Hindlimb muscle (tissue), 1 donor: ENCODE measurements at places on chromosomes 11 and 22.

DNA sequence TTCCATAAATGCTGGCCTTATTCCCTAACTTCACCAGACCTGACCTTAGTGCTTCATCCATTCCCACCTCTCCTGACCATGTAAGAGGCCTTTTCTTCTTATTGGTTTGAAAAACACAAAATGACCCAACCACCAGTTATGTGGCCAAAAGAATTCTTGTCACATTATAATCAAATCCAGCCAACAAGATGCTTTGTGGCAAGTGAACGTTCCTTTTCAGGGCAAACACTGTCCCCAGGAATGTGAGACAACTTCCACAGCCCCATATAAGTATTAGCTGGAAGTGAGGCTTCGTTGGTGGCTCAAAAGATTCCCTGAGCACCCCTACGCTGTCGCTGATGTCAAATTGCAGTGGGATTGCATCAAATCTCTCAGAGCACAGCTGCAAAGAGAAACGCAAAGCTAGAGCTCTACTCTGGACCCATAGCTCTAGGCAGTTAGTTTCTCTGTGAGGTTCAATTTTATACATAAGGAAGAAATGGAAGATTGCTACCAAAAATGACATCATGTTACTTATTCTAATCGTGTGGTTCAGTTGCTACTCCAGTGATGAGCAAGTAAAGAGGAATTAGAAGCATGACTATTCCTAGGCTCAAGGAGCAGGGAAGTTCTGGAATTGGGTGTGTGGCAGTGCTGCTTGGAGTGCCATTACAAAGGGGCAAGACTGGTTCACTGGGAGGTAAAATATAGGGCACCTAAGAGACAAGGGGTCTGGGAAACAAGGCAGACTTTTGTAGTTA is 26.1 kb downstream of the GLYATL1 start:
- no peak for DNase-seq

DNA sequence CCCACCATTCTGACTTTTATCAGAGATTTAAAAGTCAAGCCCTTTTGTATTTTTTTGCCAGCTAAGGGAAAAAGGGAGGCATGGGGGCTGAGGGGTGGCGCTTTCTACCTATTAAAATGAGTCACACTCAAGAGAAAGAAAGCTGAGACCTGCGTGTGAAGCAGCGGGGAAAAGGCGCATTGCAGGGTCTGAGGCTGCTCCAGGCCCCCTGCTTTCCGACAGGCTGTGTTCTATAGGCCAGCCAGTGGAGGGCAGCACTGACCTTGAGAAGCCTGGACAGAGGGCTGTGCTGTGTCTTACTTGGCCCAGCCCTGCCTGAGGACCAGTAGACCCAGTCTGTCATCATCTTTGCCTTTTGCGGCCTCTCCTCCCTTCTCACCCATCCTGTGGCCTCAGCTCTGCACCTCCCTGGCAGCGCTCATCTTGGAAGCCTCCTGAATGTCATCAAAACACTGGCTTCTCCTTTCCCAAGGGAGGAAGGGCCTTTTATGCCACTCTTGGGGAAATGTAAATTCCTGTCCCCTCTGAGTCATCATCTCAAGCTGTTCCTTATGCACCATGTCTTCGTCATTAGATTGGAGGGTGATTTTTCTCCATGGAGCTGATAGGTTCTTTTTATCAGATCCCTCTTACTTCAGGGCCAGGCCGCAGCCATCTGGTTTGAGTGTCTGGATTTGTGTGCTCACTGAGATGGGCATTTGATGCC is 12.6 kb upstream of the MAPK8IP1 start:
- DNase-seq = no peak

GRCh38 chr11:95517453-95517852 is 272.1 kb downstream of the FAM76B start:
- no peak for DNase-seq

DNA sequence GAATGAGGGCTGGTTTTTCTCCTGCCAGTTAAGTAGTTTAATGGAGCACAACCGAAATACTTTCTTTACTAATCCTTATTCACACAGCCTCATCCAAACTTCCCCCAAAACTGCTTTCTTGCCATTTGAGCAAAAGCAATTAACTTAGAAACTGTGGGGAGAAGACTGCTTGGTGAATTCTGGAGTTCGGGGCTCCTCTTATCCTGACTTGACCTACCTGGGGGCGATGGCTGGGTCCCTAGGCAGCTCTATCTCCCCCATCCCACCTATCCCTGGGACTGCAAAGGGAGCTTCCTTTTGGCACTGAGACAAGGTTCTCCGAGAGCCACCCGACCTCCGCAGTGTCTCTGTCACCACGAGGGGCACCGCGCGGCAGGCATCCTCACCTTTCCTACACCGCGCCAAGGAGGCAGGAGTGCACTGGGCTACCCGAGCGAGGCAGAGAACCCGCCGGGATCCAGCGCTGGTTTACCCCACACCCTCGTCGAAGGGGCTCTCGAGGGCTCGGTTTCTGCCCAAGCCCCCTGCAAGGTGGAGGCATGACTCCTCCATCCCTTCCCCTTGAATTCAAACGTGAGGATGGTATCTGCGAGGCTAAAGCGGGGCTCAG is 759 bp downstream of the DESI1 start:
- DNase-seq = no peak
